ENCODE measurements at places on chromosomes 3 and 15.

- DNase-seq: peak; percentile 37
Measured at GRCh38 chr15:57720867-57721266, 14.4 kb downstream of the POLR2M start.

GRCh38 chr3:149188494-149188893, 33.1 kb downstream of the CP start:
- no peak for DNase-seq

DNA sequence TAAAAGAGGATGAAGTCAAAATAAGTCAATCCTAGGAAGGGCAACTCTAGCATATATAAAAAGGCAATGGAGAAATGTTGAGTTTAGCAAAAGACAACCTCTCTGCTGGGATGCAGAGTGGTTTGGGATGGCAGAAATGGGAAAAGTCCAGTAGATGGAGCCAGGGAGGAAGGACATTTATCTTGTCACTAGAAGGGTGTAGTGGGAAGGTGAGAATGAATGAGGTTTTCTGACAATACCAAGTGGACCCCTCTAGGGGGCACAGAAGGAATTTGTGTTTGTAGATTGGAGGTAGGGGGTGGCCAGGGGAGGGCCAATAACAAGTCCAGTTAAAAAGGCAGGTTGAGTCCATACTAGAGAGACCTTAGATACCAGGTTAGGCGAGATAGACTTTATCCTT, 80.0 kb downstream of the THSD4 start:
- DNase-seq: no peak

GRCh38 chr15:94523873-94524272, 292.5 kb downstream of the MCTP2 start:
- DNase-seq: no peak

DNA sequence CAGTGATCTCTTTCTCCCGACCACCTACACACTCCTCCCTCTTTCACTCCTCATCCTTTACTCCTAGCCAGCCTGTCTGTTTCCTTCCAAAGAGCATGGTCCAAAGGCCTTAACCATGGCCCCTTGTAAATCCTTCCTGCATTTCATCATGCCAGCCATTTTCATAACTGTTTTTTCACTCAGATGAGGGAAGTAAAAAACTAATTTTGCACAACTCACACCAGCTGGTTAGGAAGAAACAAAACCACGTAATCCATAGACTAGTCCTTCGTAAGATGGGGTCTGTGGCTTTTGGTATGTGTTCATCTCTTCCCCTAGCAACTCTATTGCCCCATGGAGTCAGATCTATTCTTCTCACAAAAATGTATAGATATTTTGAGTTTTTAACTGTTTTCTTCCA, 187.8 kb downstream of the SHOX2 start:
- no peak for DNase-seq

DNA sequence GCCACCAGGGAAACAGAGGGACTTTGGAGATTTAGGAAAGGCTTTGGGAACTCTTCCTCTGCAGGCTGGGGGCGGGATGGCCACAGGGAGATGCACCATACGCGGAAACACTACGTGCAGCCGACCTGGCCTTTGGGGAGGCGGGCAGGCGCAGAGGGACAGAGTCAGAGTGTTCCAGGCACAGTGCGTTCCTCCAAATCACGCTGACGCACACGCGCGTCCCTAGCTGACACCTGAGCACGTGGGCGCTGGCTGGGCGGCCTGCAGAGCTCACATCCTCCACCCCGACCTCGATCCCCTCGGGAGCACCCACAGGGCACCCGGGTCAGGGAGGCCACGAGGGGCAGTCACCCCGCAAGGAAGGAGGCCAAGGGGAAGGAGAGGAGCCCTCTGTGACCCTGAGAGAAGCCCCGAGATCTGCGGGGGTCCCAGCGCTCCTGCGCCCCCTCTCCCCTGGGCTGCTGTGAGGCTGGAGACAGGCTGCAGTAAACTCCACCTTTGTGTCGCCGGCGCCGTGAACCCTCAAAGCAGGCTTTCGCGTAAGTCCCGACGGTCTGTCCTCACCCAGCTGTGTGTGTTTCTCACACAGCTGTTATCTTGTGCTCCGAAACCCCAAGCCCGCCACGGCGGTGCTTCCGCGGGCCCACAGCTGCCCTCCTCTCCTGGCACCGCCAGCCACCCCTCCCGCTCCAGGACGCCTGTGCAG, 196.3 kb downstream of the OCA2 start:
- DNase-seq: no peak

DNA sequence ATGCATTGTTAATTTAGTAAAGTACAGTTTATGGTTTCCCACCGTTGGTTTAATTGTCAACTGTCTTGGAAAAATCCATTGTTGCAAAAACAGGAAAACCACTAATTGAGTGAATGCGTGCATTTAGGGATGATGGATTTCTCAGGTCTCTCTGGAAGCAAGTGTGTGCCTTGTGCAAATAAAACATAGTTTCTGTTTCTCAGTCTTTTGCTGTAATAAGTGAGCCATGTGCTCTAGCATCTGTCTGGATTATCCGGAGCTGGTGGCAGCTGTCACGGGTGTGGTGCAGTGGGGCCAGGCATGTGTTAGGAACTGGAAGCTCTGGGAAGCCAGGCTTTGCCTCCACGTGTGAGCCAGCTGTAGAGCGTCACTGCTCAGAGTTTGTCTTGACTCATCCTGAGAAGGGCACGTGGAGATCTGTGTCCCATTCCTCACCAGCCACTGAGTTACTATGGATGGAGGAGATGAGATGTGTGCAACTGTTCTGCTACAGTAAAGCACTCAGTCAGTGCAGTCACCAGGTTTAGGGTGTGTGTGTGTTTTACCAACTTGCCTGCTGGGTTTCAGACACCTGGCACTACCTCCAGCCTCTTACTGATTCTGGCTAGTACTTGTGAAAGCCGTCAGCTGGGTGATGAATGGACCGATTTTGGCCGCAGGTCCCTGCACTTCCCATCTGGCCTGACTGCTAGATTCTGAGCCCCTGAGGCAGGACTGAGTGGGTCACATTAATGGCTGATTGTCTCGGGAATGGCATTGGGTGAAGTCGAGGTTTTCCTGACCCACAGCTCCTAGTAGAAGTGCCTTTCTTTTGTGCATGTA, 7.2 kb downstream of the APBA2 start:
- DNase-seq: peak; percentile 4

DNA sequence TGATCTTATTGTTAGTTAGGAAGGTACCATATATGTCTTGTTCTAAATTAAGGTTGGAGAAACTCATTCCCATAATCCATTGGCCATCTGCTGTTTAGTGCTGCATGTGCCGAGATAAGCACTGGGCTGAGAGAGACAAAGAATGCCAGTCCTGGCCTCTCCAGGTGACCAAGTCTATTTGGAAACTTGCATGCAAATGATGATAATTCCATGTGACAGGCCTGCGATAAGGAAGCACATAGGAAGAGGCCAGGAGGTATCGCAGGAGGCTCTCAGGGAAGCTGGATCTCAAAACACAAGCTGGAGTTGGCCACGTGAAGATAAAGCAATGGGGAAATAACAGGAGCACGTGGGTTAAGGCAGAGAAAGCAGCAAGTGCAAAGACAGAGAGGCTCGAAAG, 39.7 kb downstream of the MYO5C start:
- DNase-seq: no peak

DNA sequence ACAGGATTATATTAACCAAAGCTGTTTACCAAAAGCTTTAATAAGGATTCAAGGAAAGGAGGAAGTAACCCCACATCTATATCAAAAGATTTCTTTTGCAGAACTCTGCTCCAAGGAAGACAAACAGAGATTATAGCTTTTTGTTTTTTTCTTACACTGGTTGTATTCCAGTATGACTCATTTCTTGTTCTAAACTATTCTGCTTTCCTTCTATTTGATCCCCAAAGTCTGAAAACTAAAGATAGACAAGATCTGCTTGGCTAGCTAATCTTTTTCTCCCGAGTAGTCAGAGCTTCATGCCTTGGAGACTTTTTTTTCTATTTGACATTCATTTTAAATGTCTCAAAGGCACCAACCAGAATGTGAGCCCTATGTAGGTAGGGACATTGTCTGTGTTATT, 36.8 kb upstream of the FRMD5 start:
- DNase-seq: peak; percentile 16

DNA sequence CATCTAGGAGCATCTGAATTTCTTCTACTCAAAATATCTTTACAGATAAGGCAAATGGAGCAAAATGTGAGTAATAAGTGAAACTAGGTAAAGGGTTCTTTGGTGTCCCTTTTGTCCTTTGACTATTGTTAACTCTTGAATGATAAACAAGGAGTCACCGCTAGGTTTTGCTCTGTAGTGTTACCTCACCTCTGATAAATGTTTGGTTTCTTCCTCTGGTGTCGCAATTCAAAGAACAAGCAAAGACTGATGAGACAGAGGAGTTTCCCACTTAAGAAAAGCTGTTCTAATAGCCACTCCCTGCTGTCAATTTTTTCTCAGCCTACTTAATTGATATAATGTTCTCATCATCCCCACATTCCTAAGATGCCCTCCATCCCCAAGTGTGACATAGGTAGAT, 925.9 kb downstream of the IGSF11 start:
- no peak for DNase-seq

- no peak for DNase-seq
Measured at GRCh38 chr15:74505837-74506514, 35.0 kb upstream of the ARID3B start.

DNA sequence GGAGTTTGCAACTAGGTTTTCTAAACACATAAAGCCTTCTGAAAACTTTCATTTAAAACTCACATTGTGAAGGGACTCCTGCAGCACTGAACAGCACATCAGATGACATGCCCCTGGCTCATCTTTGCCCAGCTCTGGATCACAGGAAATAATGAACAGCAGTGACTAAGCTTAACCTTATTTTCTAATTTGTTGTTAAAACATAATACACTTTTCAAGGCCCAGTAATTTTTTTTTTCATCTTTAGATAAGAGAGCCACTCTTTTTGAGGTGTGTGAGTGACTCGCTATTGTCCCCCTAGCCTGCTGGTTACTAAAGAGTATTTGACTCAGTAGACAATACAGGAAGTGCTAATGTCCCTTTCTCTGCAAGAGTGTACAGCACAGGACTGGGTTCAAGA, 204.0 kb downstream of the OSBPL10 start:
- DNase-seq: no peak

GRCh38 chr15:85531083-85531482, 150.7 kb downstream of the AKAP13 start:
- peak; percentile 97 for DNase-seq

DNA sequence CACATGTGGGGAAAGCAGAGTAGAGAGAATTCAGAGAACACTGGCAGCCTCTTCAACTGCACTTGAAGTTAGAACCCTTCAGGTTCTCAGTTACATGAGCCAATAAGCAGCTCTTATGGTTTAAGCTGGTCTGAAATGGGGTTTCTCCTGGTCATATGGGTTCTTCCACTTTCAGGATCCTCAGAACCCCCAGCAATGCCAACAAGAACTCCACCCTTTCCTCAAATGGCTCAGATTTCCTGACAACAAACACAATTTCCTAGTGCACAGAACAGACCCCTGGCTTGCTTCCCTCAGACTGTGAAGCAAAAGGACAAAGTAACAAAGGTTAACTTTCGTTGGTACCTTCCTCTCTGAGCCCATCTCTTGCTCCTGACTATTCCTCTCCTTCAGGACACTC, 23.9 kb upstream of the FRMD4B start:
- DNase-seq: no peak

- no peak for DNase-seq
Measured at GRCh38 chr3:31948280-31948679, 32.8 kb downstream of the OSBPL10 start.

GRCh38 chr3:5053021-5053831, 68.9 kb upstream of the ARL8B start:
- DNase-seq: peak; percentile 99

DNA sequence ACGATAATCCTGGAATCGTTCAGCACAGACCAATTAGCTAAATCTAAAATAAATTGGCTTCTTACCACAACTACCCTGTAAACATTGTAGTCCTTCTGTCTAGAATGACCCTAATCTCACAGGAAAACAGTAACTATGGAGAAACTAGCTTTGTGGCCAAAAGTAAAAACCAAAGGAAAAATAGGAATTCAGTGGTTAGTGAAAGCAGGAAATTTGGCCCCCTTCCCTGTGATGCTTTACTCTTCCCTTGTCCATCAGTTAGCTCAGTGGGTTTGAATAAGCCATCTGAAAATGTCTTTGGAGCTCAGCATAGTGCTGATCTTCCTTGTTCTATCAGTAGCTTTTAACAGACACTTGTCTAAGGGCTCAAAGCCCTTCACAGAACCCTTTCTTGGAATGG, 1.6 kb downstream of the NMD3 start:
- peak; percentile 24 for DNase-seq

DNA sequence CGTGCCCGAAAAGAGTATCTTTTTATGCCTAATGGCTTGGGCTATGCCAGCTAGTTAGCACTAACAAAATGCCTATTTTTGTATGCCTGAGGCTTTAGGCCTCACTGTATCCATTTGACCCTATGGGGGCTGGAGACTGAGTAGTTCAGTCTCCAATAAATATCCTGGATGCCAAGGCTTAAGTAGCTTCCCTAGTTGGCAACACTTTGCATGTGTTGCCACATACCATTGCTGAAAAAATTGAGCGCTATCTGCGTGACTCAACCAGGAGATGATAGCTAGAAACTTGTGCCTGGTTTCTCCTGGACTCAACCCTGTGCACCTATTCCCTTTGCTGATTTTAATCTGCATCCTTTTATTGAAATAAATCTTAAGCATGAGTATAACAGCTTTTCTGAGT, 58.4 kb upstream of the ATP2C1 start:
- peak; percentile 89 for DNase-seq
